ENCODE measurements at places on chromosomes 1 and 21.

DNA sequence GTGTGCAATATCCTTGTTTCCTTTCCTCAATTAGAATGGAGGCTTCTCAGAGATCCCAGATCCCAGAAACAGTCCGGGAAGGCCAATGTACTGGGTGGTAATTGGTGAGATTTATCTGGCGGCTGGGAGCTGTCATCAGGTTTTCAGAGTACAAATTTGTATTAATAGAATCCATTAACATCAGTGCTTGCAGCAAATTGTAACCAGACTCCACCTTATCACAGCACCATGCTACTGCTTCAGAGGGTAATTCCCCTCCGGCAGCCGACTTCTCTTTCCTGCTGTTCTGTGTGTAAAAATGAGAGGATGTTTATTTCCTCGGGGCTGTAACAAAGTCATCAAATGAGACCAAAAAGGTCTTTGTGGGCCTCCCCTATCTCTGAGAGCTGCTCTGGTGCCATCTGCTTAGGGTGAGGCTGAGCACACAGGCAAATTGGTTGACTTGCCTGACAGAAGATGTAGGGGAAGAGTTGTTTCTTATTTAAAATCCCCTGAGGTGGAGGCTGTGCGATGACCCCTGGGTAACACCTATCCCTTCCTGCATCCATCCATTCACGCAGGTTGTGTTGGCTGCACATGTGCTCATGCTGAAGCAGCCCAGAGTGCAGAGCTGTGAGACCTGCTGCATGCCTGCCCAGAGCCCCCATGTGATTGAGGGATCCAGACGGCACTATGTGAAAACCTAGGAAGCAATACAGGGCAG, 19.2 kb downstream of the NFASC start:
- no peak for DNase-seq

- no peak for DNase-seq
Observed at GRCh38 chr1:20037877-20038276, 32.1 kb upstream of the PLA2G5 start.

- DNase-seq: no peak
Observed at GRCh38 chr1:203278082-203278884, 27.0 kb upstream of the BTG2 start.

DNA sequence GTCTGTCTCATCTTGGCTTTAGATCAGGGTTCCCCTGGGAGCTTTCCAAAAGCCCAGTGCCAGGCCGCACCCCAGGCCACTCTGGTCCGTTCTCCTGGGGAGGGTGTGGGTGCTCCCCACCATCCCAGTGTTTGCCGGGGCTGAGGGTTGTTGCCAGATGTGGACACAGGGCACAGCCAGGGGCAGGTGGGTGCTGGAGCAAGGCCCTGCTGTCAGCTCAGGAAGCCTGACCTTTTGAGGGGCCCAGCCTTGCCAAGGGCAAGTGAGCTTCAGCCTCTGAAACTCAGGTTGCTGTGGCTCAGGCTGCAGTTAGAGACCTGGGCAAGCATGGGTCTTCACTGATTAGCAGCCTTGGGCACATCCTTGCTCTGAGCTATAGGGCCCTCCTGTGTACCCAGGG, 22.8 kb upstream of the ZBTB21 start:
- no peak for DNase-seq

GRCh38 chr1:11898086-11898785, 28.0 kb downstream of the KIAA2013 start:
- no peak for DNase-seq

- DNase-seq: no peak
Observed at GRCh38 chr1:115373305-115373704, 35.3 kb upstream of the NGF start.

DNA sequence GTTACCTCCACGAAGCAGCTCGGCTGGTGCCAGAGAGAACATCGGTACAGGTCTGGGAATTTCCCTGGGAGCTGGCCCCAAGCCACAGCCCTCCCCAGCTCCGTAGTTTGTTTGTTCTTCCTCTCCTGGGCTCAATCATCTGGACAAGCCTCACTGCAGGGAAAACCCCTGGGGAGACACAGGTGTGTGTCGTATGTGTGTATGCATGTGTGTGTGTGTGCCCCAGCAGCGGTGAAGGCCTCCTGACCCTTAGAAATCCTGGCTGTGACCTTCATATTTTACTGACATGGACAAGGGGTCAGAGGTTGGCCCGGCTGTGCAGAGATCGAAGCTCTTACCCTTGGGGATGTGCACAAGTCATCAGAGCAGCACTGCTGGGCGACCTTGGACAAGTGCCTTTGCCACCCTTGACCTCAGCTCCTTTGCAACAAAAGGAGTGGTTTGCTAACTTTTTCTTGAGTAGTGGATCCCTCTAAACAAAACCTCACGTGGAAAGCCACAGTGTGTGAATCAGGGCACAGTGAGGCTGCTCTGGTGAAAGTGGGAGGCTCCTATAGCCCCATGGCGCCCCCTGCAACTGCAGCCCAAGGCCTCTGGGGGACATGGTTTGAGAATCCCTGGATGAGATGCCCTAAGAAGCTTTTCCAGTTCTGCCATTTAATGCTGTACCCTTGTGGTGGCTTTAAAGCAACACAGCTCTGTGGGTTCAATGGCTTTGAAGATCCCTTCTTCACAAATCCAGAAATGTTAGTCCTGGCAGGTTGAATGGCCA, 12.3 kb upstream of the IL22RA1 start:
- no peak for DNase-seq

- DNase-seq: no peak
Observed at GRCh38 chr1:162538815-162539431, 22.6 kb upstream of the UAP1 start.
